ENCODE measurements at places on chromosomes 1 and 21.

DNA sequence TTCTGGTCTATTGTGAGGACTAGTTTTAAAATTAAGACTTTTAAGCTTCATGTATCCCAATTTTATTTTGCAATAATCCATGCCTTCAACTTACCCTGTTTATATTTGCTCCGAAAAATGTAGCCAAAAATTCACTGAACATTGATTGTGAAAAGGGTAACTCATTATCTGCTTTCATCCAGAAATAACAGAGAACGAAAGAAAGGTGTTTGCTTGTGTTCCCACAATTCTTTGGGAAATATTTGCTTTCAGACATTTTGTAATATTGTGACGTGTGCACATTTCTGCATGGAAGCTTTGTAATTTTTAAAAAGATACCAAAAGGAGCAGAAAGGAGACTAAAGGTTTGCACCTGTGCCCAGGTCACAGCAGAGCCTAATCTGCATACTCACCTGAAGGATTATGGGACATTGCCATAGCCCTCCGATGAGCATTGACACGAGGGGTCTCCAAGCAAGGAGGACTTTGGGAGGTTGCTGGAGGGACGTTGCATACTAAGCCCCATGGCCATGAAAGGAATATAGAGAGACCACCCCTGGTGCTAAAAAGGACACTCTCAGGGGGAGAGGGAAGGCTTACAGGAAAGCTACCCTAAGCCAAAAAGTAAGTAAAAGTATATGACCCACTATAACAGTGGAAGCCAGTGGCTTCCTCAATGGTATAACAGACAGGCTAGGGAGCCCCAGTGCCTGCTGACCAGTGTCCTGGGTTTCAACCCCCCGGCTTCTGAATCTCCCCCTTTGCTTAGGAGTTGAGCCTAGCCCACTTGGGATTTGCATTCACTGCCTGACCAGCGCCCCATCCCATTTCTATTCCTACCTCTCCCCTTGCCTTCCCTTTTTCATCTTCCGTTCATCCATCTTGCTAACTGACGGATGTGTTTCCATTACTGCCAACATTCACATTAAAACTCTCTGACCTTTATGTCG is 148.6 kb upstream of the ZC3H12A start:
- no peak for DNase-seq

- DNase-seq: no peak
Observed at GRCh38 chr21:36765229-36765628, 66.3 kb downstream of the SIM2 start.

- no peak for DNase-seq
Observed at GRCh38 chr1:85259912-85260274, 431 bp upstream of the C1orf52 start.

DNA sequence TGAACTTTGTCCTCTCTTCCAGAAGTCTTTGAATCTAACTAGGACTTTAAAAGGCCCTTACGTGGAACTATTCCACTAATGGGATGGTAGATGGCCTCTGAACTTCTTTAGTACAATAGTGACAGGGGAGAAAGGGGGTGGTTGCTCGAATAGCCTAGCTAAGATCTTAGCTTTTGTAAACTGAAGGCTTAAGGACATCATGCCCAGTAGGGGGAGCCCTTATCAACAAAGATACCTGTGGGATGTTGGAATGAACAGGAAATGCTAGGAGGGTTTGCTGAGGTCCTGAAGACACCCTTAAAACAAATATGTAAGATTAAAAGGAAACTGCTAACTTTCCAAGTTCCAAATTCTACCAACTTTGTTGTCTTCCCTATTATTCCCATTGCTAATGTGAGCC is 33.2 kb downstream of the NHLH2 start:
- peak; percentile 21 for DNase-seq
